NCI-H82 (cell line): ENCODE measurements at places on chromosomes 6 and 20.

DNA sequence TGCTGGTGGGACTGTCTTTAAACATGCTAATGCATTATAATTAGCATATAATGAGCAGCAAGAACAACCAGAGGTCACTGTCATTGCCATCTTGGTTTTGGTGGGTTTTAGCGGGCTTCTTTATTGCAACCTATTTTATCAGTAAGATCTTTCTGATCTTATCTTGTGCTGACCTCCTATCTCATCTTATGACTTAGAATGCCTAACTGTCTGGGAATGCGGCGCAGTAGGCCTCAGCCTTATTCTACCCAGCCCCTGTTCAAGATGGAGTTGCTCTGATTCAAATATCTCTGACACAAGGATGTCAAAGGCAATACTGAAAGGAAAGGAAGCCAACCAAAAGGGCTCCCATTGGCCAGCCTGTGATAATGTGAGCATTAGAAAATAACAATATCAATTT, 29.8 kb upstream of the SEC63 start:
- no peak for DNase-seq

DNA sequence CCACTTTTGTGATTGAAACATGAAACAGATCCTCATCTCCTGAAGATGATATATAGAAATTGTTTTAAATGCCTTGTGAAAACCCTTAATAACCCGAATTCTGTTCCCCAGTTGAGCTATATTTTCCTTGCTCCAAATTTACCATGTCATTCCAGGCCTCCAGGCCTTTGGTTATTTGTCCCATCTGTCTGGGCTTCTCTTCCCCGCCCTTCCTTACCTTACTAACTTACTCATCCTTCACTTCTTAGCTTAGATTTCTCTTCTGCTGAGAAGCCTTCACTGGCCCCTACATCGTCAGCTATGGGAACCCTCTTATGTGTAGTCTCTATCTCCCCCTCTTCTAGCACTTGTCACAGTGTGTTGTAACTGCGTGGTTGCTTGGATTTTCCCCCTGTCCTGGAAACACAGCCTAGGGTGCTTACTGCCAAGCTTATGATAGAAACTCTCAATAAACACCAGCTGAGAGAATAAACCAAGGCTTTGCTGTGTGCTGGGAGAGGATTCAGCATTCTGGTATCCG, 68.6 kb downstream of the SGK1 start:
- DNase-seq = no peak

- no peak for DNase-seq
Observed at GRCh38 chr6:152879681-152880080, 103.2 kb downstream of the FBXO5 start.

- no peak for DNase-seq
Observed at GRCh38 chr20:14632906-14633305, 295.5 kb upstream of the FLRT3 start.

DNA sequence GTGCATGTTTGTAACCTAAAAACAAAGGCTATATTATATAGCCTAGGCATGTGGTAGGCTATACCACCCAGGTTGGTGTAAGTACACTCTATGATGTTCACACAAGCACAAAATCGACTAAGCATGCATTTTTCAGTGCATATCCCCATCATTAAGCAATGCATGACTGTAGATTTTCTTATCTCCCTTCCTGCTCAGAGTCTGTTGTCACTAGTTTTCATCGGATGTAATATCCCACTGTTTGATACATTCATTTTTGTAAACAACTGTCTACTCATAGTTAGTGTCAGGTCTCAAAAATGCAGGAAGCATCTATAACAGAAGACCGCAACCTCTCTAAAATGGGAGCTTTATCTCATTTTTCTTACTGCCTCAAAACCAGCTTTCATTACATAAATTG, 70.7 kb downstream of the GFRAL start:
- no peak for DNase-seq

DNA sequence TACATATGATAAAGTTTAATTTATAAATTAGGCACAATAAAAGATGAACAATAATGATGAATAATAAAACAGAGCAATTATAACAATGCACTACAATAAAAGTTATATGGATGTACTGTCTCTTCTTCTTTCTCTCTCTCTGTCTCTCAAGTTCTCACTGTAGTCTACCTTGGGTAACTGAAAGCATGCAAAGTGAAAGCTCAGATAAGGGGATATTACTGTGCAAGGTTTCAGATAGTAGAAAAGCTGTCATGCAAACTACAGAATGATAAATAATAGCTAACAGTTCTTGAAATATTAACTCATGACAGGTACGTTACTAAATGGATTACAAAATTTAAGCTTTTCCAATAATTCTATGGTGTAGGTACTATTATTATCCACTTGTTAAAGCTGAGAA, 311.9 kb upstream of the PRDM1 start:
- no peak for DNase-seq

DNA sequence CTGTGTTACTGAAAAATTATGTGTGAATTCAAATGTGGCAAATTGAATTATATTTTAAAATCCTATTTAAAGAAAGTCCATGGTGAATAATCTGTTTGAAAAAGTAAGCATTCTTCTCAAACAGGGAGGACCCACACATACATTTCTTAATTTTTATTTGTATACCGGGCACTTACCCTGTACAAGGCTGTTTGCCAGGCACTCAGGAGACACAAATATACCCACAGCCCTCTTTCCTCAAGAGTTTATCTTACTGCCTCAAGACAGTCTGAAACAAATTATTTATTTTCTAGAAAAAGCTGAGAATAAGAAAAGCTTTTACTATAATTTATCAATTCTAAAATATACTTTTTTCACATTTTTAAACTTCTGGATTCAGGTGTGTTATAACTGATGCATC, 114.4 kb downstream of the TASP1 start:
- no peak for DNase-seq

DNA sequence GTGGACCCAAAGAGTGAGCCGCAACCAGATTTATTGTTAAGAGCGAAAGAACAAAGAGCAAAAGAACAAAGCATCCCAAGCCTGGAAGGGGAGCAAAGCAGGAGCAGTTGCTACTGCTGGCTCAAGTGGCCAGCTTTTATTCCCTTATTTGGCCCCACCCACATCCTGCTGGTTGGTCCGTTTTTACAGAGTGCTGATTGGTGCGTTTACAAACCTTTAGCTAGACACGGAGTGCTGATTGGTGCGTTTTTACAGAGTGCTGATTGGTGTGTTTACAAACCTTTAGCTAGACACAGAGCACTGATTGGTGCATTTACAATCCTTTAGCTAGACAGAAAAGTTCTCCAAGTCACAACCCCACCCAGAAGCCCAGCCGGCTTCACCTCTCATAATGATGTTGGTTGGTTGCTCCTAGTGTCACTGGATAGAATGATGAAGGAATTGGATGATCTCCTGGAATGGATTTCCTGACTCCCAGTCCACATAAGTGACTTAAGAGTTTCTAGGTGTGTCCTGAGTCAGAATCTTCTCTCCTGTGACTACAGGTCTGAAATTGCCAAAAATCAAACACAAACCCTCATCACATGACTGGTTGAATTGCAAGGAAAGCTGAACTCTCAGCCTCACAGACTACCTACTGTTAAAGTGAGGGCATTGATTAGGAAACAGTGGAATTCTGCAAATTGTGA, 52.1 kb upstream of the CAP2 start:
- DNase-seq = no peak

- no peak for DNase-seq
Observed at GRCh38 chr6:139514819-139515218, 140.4 kb upstream of the CITED2 start.

- DNase-seq = no peak
Observed at GRCh38 chr6:90631046-90631445, 44.2 kb upstream of the MAP3K7 start.

DNA sequence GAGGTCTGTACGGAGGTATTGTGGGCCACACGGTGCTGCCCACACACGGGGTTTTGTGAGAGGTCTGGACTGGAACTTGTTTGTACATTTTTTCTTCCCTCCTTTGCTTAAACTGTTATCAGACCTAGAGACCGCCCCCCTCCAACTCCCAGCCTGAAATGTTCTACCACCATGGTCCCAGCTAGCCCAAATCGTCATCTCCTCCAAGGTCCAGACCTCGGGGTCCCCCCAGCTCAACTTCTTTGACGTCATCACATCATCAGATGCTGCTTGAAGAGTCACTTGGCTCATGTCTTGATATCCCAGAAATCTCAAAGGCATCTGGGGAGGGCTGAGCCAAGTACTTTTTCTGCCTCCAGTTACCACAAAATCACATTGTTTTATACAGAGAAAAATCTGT, 2.8 kb upstream of the CCDC170 start:
- no peak for DNase-seq

GRCh38 chr6:108652375-108652774, 91.7 kb downstream of the FOXO3 start:
- DNase-seq = no peak

DNA sequence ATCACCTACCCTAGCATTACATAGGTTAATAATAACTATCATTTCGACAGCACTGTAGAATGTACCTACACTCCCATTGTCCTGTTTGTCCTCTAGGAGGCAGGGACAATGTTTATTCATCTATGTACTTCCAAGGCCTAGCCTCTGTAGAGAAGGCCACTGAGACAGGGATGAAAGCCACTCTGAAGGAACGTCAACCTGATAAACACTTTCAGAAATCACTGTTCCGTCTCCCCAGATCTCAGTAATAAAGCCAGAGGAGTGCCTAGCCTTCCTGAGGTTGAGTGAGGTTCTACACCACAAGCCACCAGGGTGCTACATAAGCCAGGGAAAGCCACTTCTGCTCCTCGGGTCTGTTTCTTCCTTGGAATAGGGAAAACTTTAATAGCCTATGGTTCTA, 44.8 kb downstream of the POPDC3 start:
- DNase-seq = peak; percentile 56

DNA sequence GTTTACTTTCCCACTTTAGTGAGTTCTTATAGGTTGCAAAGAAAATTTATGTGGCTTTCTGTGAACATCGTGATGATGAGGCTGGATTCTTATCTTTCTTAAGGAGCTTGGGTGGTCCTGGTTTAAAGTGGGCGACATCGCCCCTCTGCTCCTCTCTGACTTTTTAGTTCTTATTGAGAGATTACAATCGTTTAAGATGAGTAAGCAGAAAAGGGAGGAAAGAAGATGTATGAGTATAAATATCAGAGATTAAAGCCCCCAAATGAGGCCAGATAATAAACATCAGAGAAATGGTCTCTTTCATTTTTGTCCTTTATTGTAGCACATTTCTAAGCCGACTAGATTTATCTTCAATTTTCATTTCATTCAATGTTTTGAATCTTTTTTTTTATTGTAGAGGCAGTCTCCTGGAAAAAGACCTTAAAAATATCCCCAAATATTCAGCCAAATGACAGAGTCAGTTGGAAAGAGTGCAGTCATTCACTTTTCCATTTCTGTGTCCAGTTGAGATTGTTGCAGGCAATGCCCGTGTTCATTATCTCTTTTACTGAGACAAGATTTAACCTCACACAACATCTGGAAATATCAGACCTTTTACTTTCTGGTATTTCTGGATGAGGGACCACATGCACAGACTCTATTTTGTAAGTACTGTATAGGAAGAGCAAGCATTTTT, 62.0 kb upstream of the PDE7B start:
- no peak for DNase-seq

GRCh38 chr6:82442061-82442719, 78.6 kb downstream of the TPBG start:
- DNase-seq = no peak

- DNase-seq = no peak
Observed at GRCh38 chr6:24858177-24858653, 59.5 kb upstream of the ARMH2 start.

- DNase-seq = peak; percentile 48
Observed at GRCh38 chr20:48875914-48876240, 45.6 kb upstream of the ARFGEF2 start.

GRCh38 chr6:10201606-10202510, 213.0 kb downstream of the TFAP2A start:
- no peak for DNase-seq

- DNase-seq = peak; percentile 50
Observed at GRCh38 chr6:151494235-151494935, 568 bp downstream of the CCDC170 start.

- no peak for DNase-seq
Observed at GRCh38 chr6:72175916-72176315, 289.6 kb downstream of the RIMS1 start.
